Lung (tissue), 17 donors: ENCODE measurements at places on chromosomes 11 and 22. TPM values are rescaled to one million over a fixed set of nuclear protein-coding genes. Genes with fewer than 3 reads are reported as not detected.
A peak's percentile ranks its signal among the peaks of the same experiment; 100 is the strongest.

GRCh38 chr11:34068111-34068510 lies 16.6 kb downstream of the CAPRIN1 start:
- peak; percentile 21 for DNase-seq

GRCh38 chr11:105324156-105324555 lies 184.6 kb upstream of the CARD18 start:
- DNase-seq: no peak

DNA sequence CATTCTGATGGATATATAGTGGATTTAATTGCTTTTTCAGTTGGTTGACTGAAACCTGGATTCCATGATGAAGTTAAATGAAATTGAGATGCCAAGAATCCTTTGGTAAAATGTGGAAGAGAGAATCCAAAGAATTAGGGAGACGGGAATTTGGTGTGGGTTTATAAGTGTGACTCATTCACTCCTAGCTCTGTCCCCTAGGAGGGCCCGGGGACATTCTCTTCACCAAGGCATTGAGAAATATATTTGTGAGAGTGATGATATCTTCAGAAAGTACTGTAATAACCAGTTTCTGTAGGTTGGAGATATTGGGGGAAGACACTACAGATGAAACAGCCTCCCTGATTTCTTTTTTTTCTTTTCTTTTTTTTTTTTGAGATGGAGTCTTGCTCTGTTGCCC lies 13.6 kb upstream of the PHOX2A start:
- no peak for DNase-seq

DNA sequence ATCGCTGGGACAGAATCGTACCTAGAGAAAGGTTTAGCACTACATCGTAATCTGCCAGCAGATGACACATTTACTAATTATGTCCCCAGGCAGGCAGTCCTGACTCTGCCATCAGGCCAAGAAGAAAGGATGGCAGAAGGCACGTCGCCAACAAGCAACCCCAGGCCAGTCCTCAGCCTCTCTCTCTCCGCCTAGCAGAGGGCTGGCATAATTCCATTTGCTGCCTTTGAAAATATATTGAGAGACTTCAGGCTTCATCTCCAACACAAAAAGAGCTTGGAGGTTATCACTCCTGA lies 1517.0 kb downstream of the TBC1D22A start:
- DNase-seq: no peak

DNA sequence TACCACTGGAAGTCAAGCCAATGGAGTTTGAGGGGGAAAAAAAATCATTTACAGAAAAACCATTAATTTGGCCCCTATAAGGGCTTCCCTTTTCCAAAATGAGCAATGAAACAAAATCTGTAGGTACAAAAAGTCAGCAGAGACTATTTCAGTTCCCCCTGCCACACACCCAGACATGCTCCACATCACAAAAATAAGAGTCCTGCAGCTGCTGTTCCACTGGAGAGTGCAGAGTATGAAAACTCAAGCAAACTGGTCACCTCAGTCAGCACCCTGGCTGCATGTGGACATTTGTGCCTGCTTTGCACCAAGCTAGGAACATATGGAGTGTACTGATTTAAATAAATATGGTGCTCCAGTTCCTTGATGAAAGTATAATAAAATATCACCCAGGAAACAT lies 15.1 kb downstream of the POU2AF1 start:
- DNase-seq: no peak

Gene VWCE
- total RNA-seq: 1.2 TPM

Gene MPPED2
- total RNA-seq: 2.1 TPM

Gene GLB1L2
- 13.6 TPM for total RNA-seq

Gene CHRDL2
- 1.7 TPM for total RNA-seq
